ENCODE measurements at places on chromosomes 1 and 21. TPM values are rescaled to one million over a fixed set of nuclear protein-coding genes. Genes with fewer than 3 reads are reported as not detected.

GREM2 gene
- polyA plus RNA-seq = 4.0 TPM

AMY1A gene
- polyA plus RNA-seq = 0.38 TPM

LCE2C gene
- polyA plus RNA-seq = not detected

ETNK2 gene
- polyA plus RNA-seq = 14.8 TPM

LEFTY2 gene
- 1.1 TPM for polyA plus RNA-seq

EPS8L3 gene
- polyA plus RNA-seq = 0.69 TPM

CELF3 gene
- polyA plus RNA-seq = 0.83 TPM
